Activated naive CD8-positive, alpha-beta T cell treated with anti-CD3 and anti-CD28 coated beads, Interleukin-2, amount 50 U/mL, for 24 hours (primary cell): ENCODE measurements at places on chromosomes 2 and 18.

DNA sequence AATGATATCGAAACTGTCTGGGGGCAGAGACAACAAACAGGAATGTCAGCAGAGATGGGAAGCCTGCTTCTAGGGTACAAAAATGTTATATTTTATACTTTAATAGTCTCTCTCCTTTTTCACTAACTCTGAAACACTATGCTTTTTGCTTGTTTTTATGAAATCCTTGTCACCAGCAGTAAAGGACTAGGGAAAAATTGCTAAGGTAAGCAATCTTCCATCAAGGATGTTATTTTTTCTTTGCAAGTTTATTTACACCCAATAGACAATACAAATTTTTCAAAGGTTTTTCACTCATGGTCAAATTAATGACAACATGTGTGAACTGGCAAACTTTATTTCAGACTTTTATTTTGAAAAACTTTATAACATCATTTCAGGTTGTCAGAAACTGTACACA, 1465.9 kb upstream of the NXPH2 start:
- no peak for DNase-seq

- no peak for DNase-seq
Measured at GRCh38 chr2:234982096-234982834, 30.4 kb downstream of the SH3BP4 start.

DNA sequence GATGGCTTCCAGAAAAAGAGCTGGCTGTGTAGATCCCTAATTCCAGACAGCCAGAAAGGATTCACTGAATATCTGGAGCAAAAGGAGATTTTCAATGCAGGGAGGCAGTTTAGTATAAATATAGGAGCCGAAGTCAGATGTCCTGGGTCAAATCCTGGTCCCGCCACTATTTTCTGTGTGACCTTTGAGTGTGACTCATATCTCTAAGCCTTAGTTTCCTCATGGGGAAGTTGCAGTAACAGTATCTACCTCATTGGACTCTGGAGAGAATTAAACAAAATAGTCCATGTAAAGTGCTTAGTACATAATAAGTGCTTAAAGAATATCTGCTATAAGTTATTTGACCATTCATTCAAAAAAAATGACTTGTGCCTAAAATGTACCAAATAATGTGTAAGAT, 52.1 kb upstream of the ITGA6 start:
- DNase-seq, result no peak

- DNase-seq, result no peak
Measured at GRCh38 chr2:39587168-39587567, 78.5 kb upstream of the TMEM178A start.

DNA sequence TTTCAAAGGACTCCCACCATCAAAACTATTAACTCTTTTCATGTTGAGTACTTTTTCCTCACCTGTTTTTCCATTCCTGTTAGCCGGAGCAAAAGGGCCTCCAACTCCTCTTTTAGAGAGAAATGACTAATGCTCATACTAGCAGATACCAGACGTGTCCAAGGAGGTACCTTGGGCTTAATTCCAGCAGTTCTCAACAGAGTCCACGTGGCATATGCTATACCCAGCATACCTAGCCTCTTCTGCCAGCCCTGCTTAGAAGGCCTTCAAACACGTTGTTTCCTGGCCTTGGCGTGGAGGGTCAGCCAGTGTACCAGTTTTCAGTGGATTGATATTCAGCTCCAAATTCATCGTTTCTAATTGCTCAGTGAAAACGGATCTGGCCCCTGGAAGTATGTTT, 123.9 kb downstream of the MGAT5 start:
- no peak for DNase-seq

GRCh38 chr2:105256431-105257047, 15.0 kb downstream of the GPR45 start:
- DNase-seq, result no peak

- DNase-seq, result no peak
Measured at GRCh38 chr18:2406544-2406943, 164.8 kb downstream of the METTL4 start.

- no peak for DNase-seq
Measured at GRCh38 chr18:56907771-56908170, 239.1 kb upstream of the BOD1L2 start.

DNA sequence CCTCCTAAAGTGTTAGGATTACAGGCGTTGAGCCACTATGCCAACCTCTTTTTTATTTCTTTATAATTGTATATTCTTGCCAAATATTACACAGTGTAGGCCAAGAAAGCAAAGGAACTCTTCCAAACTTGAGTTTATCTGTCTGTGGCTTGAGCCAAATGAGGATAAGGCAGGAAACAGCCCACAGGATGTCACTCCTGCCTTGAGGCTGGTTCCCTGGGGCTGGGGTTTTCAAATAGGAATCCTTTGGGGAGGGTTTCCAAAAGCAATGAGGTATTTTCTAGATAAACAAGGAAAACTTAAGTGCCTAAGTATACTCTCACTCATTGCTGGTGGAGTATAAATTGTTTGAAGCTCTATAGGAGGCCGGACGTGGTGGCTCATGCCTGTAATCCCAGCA, 56.4 kb downstream of the ADCY3 start:
- DNase-seq, result no peak

DNA sequence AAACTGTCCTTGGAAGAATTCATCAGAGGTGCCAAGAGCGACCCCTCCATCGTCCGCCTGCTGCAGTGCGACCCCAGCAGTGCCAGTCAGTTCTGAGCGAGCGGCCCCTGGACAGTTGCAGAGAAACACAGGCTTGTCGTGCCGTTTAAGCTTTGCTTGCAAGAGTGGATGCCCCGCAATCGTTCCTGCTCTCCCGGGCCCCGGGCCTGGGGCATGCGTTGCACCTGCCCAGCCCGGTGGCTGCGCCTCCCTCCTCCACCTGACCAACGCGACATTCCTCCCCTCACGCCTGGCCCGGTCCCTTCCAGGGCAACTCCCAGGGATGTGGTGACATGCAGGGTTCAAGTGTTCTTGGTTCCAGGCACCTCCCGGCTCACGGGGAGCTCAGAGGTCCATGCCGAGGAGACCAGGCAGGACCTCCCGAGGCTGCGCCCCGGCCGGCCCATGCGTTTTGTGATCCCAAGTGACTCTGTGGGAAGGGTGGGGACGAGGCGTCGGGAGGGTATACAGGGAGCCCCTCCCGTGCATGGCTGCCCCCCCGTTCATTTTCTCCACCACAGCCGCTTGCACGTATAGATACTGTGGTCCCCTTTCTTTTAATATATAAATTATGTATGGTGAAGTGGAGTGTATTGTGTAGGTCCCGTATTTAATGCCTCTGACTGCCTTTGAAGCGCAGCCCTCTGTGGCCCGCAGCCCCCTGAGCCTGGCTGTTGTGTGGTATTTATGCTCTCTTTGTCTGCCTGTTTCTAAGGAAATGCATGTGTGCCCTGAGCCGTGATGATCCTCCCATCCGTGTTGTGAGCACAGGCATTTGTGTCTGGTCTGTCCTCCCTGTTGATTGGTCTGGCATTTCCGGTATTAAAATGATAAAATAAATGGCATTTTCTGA, 21.2 kb downstream of the ODC1 start:
- DNase-seq, result no peak

DNA sequence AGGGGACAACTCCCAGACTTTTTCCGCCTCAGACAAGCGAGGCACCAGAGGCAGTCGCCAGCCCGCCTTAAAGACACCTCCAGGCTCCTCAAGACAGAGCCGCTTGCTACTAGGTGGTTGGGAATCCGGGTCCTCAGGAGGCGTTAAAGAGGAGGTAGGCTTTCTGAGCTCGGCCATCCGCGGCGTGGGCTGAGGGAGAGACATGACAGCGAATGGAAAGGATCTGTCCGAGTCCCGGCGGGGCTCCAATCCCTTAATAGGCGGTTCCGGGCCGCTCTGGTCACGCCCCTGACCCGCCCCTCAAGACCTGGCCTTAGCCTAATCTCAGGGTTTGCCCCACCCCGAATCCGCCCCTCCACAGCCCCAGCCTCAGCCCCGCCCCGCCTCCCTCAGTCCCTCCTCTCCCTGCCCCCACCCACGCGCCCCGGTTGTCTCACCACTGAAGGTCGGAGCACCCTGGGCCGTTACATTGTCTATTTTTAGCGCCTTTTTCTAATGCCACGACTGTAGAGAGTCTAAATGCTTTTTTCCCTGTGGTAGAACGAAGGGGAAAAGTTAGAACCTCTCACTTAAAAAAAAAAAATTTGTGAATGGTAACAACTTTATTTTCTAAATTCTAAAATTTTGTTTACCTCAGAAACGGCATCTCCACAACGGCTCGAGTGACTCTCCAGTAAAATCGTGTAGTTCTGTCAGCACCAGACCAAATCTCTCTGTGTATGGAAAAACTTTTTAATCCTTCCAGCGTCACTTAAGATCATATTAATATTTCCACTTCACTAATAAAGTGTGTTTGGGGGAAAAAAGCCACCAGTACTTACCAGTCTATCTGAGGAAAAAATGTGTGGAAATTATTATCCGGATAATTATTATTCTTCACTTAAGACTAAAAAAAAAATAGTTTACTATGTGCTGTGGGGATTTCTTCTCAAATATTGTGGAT, at the start of gene RAD51AP2:
TSS of gene RAD51AP2 (minus strand) at position 229 of the 943 bp plus-strand sequence. CDS start at position 204, 25 bp downstream.
- DNase-seq, result peak; percentile 49

GRCh38 chr2:191936882-191937405, 90.1 kb upstream of the CAVIN2 start:
- DNase-seq, result no peak

GRCh38 chr2:19949071-19949470, 40.8 kb downstream of the WDR35 start:
- no peak for DNase-seq

DNA sequence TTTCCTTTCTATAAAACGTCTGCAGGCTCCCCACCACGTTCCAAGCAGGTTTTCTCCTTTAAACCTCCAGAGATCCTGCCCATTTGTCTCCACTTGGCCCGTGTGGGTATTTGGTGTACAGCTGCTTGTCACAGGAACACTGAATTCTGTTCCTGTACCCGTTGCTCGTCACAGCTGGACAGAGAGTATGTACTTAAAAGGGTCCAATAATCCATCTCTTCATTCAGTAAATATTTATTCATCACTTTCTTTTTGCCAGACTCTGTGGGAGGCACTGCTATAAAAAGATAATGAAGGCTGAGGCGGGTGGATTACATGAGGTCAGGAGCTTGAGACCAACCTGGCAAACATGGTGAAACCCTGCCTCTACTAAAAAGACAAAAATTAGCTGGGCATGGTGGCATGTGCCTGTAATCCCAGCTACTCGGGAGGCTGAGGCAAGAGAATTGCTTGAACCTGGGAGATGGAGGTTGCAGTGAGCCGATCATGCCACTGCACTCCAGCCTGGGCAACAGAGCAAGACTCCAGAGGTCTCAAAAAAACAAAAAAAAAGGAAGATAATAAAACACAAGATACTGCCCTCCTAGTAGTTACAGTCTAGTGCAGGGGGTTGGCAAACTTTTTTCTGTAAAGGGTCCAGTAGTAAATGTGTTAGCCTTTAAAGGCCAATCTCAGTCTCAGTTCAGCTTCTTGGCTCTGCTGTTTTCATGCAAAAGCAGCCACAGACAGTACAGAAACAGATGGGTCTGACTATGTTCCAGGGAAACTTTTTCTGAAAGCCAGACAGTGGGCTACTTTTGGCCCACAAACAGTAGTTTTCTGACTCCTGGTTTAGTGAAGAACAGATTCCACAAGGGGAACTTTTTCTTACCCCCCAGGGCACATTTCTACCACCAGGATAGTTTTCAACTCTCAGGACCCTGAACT, 309.9 kb upstream of the RAB12 start:
- no peak for DNase-seq

- no peak for DNase-seq
Measured at GRCh38 chr2:153584244-153584643, 105.7 kb upstream of the RPRM start.

GRCh38 chr18:62637807-62638687, 77.3 kb upstream of the PHLPP1 start:
- peak; percentile 65 for DNase-seq

GRCh38 chr18:48200631-48201336, 208.4 kb downstream of the ZBTB7C start:
- DNase-seq, result no peak

DNA sequence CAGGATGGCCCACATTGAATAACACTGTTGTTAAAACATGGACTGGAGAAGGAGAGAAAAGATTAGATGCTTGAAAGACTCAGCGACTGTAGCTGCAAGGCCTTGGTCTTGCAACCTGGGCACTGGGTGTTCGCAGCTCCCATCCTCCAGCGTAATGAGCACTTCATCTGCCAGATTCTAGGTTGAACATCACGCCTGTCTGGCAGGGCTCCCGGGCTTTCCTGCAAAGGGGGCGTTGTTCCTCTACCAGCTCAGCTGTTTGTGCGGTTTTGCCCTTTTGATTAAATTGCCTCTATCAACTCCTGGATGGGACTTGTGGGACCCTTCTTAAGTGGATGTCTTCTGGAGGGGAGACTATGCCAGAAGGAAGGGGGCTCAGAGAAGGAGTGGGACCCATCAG, 215.4 kb downstream of the KLHL29 start:
- DNase-seq, result no peak

GRCh38 chr2:31270131-31270530, 36.2 kb downstream of the EHD3 start:
- no peak for DNase-seq

GRCh38 chr2:3242747-3243369, 134.8 kb downstream of the EIPR1 start:
- DNase-seq, result no peak

- no peak for DNase-seq
Measured at GRCh38 chr18:49534846-49535601, 26.8 kb upstream of the LIPG start.

- DNase-seq, result no peak
Measured at GRCh38 chr2:200750323-200750910, 61.3 kb upstream of the BZW1 start.

GRCh38 chr18:13493725-13494124, 232.6 kb downstream of the FAM210A start:
- DNase-seq, result no peak
